Activated CD4-positive, alpha-beta T cell treated with anti-CD3 and anti-CD28 coated beads, Interleukin-2, Interleukin-4, amounts not matched to agents 100 ng/mL and 50 ng/mL, durations not matched to agents 16 hours and 8 hours (primary cell): ENCODE measurements at places on chromosomes 6 and 20.

DNA sequence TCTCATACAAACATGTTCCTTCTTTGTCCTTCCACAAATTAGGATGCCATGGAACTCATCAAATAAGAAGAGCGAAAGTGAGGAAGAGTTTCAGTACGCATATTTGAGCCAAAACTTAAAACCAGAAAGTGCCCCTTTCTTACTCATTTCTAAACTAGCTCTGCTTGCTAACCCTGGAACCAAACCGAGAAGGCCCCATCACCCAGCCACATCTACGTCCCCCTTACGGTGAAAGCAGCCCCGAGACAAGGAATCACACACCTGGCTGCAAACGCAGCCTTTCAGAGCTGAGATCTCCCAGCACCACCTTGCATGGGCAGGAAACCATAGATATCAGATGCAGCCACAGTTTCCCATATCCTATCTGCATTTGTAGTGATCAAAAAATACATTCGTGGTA lies 28.5 kb downstream of the TRERF1 start:
- DNase-seq: peak; percentile 78

- DNase-seq: no peak
Observed at GRCh38 chr6:35036059-35036827, 104.9 kb downstream of the TCP11 start.

DNA sequence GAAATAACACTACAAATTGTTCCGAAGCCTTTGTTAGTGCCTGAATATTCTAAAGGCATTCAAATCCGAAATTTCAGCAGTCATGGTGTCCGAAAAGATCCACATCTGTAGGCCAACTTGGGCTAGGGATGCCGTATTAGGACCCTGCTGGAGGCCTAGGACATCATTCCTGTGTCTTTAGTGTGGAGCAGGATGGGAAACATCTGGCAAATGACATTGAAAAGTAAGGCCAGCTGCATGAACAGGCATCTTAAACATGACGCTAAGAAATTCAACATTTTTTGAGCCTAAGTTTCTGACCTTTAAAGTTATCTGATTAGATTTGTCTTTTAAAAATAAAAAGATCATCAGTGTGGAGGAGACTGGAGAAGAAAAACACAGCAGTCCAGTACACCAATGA lies 91.3 kb downstream of the MYLK4 start:
- DNase-seq: no peak

- no peak for DNase-seq
Observed at GRCh38 chr6:154872542-154873114, 122.5 kb upstream of the TIAM2 start.

DNA sequence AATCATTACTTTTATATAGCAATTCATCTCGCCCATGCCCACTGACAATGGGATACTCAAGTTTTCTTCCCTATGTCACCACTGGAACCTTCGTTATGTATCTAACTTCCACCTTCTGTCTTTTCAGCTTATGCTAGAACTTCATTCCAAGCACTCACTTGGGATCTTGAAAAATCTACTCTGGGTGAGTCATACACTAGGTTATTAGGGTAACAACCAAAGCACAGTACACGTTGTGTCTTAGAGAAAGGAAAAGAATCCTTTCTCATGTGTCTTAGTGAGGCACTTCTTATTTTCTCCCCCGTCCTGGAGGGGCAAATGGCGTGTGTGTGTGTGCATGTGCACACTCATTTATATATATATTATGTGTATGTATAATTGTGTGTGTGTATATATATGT lies 18.3 kb upstream of the FAM162B start:
- DNase-seq: no peak

DNA sequence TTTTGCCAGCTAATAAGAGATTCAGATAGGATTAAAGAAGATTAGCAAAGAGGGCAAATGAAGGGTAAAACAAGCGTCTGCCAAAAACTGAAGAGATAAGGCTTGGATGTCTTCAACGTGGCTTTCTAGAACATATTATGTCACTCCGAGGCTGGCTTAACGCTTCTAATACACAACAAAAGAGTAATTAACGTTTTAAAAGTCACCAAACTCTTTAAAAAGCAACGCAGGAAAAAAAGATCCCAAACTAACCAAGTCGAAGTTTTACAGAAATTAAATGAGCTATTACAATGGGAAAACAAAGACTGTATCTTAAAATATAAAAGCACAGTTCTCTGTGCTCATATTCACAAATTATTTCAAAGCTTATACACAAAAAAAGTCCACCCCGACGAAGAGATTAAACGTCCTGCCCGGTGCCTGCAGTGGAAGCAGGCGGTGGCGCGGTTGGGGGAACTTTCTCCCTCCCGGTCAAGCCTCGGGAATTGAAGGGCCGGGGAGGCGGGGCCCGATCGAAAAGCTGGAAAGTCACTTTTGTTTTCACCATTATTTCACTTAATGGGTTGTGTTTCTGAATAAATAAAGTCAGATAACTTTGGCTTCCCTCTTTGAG lies 1.2 kb downstream of the MAK start:
- no peak for DNase-seq

DNA sequence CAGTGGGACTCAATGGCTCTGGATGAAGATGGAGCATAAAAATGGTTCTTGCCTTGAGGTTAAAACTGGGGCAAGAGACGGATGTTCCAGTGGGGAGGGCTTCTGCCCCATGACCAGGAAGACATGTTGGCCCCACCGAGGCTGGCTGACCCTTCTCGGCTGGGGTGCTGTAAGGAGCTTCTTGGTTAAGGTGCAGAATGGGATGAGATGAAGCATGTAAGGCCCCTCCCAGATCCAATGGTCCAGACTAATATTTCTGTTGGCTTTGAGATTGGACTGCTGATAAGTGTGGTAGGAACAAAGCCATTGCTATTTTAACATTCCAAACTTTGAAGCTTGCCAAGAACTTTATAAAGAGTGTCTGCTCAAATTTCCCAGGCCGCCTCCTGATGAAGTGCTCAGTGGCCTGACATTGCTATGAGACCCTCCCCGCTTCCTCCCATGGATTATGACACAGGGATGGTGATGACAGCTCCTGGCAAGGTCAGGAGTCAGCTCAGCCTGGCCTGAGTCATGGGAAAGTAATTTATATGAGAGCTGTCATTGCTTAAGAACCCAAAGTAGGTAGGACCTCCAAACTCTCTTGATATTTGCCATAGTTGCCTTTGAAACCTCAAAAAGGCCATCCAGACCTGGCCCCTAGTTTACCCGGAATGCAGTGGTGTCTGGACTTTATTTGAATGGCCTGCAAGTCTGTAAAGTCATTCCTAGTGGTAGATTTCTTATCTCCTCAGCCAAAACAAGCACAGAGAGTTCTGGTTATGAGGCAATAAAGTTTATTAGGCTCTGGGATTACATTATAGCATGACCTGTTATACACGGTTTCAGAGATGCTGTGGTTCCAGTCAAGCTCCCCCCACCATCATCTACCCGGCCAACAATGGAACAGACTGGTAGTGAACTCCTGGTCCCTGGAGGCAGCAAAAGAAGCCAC lies 55.2 kb downstream of the TGM2 start:
- DNase-seq: no peak

GRCh38 chr6:39892490-39893129 lies 41.7 kb downstream of the MOCS1 start:
- DNase-seq: peak; percentile 11

- DNase-seq: no peak
Observed at GRCh38 chr6:14339711-14340584, 222.4 kb downstream of the CD83 start.
